ENCODE measurements at places on chromosomes 2 and 18. TPM values are rescaled to one million over a fixed set of nuclear protein-coding genes. Genes with fewer than 3 reads are reported as not detected.

The UGT1A3 gene
- total RNA-seq = not detected

The DPP10 gene
- 0.32 TPM for total RNA-seq

The TACR1 gene
- total RNA-seq = 0.11 TPM

The TMEM247 gene
- total RNA-seq = not detected

- no peak for DNase-seq
These were observed 46.6 kb upstream of the CTLA4 start for GRCh38 chr2:203820969-203821368.

- no peak for DNase-seq
These were observed 60.9 kb downstream of the LDLRAD4 start for GRCh38 chr18:13279181-13280069.

DNA sequence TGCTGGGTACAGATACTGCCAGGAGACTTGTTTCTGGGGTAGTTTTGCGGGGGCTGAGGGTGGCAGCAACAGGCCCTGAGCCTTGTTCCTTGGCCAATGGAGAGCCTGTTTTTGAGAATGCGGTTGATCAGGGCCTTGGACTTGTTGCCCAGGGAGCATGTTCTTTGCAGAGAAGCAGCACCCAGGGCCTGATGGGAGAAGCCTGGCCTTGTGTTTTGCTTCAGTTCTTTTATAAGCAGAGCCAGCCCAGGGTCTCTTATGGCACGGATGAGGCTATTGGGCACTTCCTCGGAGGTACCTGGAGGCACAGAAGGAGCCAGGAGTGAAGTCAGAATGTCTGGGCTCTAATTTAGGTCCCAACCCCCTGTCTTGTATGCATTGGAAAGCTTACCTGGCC is 85.1 kb upstream of the MCFD2 start:
- DNase-seq = no peak

GRCh38 chr2:60796573-60797509 is 40.8 kb downstream of the PAPOLG start:
- no peak for DNase-seq

DNA sequence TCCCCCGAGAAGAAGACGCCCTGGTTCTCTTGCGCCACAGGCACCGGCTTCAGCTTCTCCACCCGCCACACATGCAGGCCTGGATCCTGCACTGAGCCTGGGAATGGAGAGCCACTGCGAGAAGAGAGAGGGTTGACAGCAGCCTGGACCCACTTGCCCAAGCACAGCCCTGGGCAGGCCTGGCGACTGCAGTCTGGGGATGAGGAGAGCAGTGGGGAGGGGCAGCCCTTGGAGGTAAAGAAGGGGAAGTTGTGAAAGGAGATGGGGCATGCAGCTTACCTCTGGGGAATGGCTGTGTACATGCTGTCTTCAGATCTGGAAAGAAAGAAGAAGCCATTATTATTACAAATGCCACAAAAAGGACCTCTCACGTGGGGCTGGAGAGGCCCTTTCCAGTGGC is 8.3 kb downstream of the CAPG start:
- DNase-seq = no peak

GRCh38 chr2:223941579-223942277 is 3.4 kb downstream of the WDFY1 start:
- DNase-seq = no peak

DNA sequence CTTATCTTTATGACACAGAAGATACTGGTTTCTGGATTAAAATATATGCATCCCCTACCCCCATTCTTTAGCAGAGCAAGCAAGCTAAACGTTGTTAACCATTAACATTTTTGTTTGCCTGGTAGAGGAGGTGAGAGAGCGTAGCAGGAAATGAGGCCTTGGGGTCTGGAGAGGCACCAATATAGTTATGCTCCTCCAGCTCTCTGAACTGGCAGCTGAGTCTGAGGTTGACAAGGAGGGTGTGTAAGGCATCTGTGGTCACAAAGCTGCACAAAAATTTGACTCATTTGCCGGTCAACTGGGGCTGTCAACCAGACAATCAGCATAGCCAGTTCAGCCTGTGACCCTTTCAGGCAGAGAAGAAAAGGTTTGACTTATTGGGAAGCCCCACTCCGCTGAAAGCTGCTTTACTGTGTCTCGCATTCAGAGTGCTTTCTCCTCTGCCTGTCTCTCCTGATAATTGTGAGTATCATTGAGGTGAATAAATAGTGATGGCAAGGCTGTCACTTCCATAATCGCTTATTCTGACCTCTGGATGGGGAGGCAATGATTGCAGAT is 647.5 kb upstream of the SETBP1 start:
- no peak for DNase-seq

Measured in Right ventricle myocardium superior (tissue), 1 donor.